CD14-positive monocyte (primary cell): ENCODE measurements at places on chromosomes 4 and X. TPM values are rescaled to one million over a fixed set of nuclear protein-coding genes. Genes with fewer than 3 reads are reported as not detected.

The F9 gene
- not detected for polyA plus RNA-seq

DNA sequence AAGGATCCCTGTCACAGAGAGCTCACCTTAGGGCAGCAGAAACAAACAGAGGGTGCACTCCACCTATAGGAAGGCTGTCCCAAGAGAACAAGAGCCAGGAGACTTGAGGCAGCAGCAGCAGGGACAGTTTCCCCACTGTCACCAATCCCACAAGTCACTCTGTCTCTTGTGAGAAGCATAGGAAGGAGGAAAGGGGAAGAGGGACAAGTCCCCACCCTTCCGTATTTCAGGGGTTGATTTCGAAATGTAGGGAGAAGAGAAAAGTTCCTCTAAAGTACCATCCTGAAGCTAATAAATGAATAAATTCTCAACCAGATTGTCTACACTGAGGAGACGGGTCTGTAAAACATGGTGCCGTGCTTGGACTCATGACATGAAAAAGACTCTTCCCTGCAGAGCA is 9.5 kb upstream of the TLR8 start:
- peak; percentile 44 for DNase-seq

DNA sequence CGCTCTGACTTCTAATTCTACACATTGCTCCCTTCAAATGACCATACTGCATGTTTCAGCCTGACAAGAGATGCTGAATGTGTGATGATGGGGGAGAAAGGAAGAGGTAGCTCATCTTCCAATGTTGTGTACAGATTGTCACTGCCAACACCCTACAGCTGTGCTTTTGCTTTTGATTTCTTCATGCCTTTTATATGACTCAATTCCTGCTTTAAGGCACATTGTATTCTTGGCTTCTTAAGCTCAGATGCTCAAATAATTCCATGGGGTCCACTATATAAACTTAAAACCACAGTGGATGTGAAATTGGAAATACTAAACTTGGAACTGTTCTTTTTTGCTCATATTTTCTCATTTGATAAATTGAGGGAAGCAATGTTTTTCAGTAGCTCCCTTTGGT is 183.2 kb upstream of the WDFY3 start:
- no peak for DNase-seq

The ARMCX4 gene
- not detected for polyA plus RNA-seq

The MAP7D2 gene
- not detected for polyA plus RNA-seq

DNA sequence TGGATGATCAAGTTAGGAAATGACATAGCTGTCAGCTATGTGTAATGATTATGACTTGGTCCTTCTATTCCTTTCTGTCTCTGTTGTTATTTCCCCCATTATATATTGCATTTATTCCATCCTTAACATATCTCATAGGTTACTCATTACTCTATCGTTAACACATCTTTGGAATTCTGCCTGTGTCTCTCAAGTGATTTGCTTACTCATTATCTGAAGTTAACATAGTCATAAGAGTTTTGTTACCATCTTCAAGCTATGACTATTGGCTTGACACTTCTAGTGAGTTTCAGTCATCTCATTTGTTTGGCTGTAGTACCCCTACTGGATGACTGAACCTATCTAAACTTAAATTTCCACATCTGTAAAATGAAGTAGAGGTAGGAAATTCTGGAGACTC is 286.1 kb upstream of the PPP1R2C start:
- no peak for DNase-seq

DNA sequence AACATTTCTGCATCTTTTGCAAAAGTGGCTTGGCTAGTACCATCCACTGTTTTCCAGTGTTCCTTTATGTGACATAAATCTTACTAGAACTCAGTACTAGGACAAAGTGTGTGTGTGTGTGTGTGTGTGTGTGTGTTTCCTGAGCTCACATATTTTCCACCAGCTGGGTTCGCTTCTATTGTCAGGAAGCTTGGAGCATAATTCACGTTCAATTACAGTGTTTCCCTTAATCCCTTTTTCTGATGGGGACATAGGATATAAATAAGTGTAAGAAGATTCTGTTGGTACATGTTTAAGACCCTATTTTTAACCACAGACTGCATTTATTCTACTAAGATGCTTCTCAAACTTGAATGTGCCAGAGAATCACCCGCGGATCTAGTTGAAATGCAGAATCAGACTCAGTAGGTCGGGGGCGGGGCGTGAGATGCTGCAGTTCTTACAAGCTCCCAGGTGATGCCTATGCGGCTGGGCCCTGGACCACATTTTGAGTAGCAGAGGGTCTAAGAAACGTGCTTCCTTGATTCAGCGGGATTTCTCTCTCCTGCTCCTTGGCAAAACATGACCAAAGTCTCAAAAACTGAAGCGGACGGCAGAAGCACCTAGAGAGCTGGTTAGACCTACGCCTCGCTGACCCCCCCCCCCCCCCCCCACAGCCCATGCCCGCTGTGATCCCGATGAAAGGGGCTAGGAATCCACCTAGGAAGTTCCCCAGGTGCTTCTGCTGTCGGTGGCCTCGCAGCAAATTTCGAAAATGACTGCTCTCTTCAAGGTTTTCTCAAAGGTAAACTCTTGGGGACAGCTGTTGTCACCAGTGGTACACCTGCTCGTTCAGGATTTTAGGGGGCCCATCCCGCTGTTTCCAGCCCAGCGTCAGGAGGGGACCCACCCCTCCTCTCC is 797 bp downstream of the CD99L2 start:
- no peak for DNase-seq

- DNase-seq: no peak
Measured at GRCh38 chr4:109026588-109026987, 263.7 kb upstream of the ETNPPL start.

DNA sequence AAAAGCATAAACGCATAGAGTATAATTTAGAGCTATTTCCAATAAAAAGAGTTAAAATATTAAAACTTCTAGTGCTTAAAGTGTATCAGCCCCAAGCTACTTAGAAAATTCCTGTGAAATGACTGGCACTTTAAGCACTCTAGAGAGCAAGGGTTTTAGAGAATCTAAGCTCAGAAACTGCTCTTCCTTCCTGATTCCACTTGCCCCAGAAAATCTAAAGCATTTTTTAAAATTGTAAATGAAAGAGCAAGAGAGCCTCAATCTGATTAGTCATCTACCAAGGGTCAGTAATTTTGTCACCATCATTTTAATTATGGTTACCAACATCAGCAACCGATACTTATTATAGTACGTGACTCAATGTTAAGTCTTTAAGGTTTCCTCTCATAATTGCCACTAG is 25.0 kb downstream of the CTPS2 start:
- DNase-seq: no peak
